Endothelial cell (in vitro differentiated cells): ENCODE measurements at places on chromosomes 16 and 17. TPM values are rescaled to one million over a fixed set of nuclear protein-coding genes. Genes with fewer than 3 reads are reported as not detected.

The PDE6G gene
- total RNA-seq = 1.1 TPM

DNA sequence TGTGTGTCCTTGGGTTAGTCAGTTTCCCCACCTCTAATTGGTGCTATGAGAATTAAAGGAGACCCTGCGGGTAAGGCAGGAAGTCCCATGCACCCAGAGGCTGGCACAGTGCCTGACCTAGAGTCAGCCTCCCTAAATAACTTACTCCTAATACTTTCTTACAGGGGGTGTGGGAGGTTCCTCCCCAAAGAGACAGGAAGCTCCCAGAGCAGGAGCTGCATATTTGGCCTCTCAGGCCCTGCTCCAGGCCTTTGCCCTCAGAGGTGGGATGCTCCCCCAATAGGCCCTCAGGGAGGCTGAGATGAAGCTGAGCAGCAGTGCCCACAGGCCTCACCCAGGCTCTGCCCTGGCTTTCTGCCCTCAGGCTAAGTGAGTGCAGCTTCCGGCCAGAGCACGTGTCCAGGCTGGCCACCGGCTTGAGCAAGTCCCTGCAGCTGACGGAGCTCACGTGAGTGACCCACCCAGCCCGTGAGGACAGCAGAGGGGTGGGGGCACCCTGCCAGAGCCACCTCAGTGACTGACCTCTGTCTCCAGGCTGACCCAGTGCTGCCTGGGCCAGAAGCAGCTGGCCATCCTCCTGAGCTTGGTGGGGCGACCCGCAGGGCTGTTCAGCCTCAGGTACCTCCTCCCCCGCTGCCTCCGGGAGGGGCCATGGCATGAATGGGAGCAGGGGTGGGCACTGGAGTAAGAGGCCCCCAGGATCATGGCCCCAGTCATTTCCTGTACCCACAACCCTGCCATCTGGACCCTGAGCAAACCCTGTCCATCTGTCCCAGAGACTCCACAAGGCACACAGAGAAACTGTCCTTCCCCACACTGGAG, 31.1 kb upstream of the CPNE2 start:
- H3K4me1 ChIP-seq = no peaks in the 10 kb centered on the region
- no peak overlapping the region for H3K27ac ChIP-seq
- H3K27me3 ChIP-seq = no peaks in the 10 kb centered on the region
- peaks cover 4% of the 10 kb centered on the region for H3K36me3 ChIP-seq

GRCh38 chr17:19269106-19269505, 31.9 kb downstream of the EPN2 start:
- peak overlapping the region; percentile 29 for H3K4me3 ChIP-seq
- H3K36me3 ChIP-seq = peaks cover 20% of the 10 kb centered on the region
- peaks cover 11% of the 10 kb centered on the region for H3K27me3 ChIP-seq
- DNase-seq = no peak
- H3K4me1 ChIP-seq = peaks cover 80% of the 10 kb centered on the region

- no peak overlapping the region for H3K27ac ChIP-seq
- DNase-seq = no peak
- H3K27me3 ChIP-seq = no peaks in the 10 kb centered on the region
- no peak overlapping the region for H3K4me3 ChIP-seq
- peaks cover 12% of the 10 kb centered on the region for H3K4me1 ChIP-seq
These were observed 54.8 kb downstream of the CDK5R1 start for GRCh38 chr17:32541640-32542039.

GRCh38 chr16:50739031-50739430, 2.9 kb upstream of the CYLD start:
- peaks cover 5% of the 10 kb centered on the region for H3K36me3 ChIP-seq
- no peak for DNase-seq
- H3K27ac ChIP-seq = no peak overlapping the region
